Fibroblast of mammary gland (primary cell): ENCODE measurements at places on chromosomes 16 and 17.

- DNase-seq: peak; percentile 96
Observed at GRCh38 chr17:70405492-70406220, 236.3 kb downstream of the KCNJ2 start.

DNA sequence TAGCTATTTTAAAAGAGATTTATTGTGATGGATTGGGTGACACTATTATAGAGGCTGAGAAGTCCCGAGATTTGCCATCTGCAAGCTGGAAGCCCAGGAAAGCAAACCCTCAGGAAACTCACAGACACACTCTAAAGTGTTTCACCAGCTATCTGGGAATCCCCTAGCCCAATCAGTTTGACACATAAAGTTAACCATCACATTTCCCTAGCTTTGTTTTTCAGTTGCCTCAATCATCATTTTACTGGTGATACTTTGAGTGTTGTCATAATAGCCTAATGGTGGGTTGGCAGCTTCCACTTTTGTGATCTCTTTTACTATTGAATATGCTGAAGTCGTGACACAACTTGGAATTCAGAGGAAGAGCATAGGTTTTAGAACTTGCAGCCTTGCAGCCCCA is 1.8 kb downstream of the SGF29 start:
- DNase-seq: no peak

GRCh38 chr16:66131895-66132294 is 234.6 kb upstream of the CDH5 start:
- peak; percentile 62 for DNase-seq

GRCh38 chr16:78478267-78478861 is 378.9 kb downstream of the WWOX start:
- DNase-seq: peak; percentile 0

DNA sequence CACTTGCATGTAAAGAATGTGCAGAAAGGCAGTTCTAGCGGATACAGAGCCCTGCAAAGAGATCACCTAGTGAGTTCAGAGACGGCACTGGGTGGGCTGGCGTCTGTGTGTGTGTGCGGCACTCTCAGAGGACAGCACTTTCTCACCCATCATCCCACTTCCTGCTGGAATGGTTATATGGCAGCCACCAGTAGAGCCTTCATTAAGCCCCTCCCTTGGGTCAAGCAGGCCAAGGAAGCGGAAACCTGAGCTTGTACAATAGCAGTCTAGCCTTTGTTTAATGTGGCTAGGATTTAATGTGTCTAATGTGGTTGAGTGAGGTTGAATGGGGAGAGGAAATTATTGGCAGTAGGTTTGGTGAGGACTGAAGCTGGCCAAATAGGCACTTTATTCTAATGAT is 88.3 kb upstream of the ELAC2 start:
- DNase-seq: no peak

DNA sequence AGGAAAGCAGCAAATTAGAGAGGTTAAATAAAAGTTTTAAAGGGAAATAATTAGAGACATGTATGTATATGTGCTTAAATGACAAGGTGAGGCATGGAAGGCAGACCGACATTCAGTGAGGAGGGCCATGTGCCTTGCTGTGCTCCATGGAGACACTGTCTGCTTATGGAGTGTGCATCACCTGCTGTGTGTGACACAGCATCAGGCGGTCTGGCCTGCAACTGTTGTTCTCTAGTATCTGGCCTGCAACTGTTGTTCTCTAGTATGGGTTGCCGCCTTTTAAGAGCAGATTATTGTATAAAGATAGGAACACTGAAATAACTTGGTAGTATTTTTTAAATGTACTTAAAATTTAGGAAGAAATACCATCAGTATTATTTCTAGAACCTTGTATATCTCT is 225.1 kb downstream of the LGALS9B start:
- no peak for DNase-seq

DNA sequence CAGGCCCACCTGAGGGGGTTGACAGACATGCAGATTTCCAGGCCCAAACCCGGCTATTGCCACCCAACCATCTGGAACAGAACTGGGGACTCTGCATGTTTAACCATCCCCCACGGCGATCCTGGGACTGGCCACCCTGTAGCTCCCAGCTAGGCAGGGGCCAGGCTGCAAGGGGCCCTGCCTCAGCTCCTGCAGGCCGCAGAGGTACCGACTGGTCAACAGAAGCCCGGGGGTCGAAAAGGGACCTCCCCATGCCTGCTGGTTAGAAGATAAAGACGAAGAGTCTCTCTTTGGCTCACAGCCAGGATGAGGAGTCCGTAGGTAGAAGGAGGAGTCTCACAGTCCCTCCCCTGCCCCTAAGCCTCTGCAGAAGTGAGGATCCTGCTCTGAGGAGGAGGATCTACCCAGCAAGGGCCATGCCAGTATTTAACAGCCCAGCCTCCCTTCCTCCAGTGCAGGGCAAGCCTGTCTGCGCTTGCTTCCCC is 223.4 kb upstream of the TNRC6C start:
- DNase-seq: no peak

- no peak for DNase-seq
Observed at GRCh38 chr16:14011001-14011400, 60.1 kb upstream of the MRTFB start.

GRCh38 chr17:19331134-19331533 is 31.4 kb downstream of the B9D1 start:
- DNase-seq: peak; percentile 85

DNA sequence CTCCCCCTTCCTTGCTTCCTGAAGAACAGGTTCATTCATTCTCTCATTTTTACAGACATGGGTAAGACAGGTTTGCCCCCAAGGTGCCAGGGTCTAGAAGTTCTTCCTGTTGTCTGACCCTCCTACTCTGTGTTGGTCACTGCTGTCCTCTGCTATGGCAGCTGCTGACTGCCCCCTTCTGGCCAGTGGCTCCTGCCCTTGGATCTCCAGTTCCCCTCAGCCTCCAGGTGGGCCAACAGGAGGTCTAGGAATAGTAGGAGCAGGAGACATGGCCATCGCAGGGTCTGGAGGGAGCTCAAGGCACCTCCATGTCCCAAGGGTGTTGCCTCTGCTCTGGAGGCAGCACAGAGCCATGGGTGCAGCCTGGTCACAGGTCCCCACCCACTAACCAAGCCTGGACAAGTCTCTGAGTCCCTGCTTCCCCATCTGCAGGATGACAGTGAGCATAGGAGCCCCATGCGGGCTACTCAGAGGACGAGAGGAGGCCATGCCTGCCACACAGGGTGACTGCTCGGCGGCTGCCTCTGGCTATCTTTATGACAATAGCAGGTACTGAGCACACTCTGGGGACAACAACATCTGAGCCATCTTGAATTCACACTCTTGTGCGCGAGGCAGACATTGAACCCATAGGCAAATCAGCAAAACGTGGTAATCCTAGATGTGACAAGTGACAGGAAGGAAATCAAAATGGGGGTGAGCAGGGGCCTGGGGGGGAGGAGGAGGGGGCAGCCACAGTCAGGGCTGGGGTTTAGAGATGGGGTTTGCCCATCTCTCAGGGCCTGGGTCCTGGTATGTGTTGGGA is 27.0 kb upstream of the NXPH3 start:
- DNase-seq: peak; percentile 51

- peak; percentile 40 for DNase-seq
Observed at GRCh38 chr16:10608687-10609401, 28.4 kb upstream of the EMP2 start.

DNA sequence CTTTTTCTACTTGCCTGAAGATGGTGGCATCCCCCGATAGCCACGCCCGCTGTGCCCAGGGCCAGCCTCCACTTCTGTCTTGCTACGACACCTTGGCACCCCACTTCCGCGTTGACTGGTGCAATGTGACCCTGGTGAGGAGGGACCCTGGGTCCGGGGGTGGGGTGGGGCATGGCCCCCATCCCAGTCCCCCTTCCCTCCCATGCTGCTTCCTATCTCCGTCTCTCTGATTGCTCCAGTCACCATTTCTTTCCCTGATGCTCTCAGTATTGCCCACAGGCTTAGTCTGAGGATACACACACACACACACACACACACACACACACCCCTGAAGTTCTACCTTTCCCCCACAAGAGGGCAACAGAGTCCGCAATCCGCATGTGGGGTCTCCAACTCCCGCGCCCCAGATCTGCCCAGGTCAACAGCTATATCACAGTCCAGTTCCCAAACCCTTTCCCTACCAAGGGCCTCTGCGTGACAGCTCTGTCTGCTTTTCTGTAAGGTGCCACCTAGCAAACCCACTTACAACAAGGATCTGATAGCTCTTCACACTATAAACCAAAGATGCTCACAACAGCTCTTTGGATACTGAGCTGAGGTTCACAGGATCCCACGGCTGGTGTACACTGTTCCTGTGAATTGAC is 3.4 kb downstream of the SGCA start:
- DNase-seq: peak; percentile 73

DNA sequence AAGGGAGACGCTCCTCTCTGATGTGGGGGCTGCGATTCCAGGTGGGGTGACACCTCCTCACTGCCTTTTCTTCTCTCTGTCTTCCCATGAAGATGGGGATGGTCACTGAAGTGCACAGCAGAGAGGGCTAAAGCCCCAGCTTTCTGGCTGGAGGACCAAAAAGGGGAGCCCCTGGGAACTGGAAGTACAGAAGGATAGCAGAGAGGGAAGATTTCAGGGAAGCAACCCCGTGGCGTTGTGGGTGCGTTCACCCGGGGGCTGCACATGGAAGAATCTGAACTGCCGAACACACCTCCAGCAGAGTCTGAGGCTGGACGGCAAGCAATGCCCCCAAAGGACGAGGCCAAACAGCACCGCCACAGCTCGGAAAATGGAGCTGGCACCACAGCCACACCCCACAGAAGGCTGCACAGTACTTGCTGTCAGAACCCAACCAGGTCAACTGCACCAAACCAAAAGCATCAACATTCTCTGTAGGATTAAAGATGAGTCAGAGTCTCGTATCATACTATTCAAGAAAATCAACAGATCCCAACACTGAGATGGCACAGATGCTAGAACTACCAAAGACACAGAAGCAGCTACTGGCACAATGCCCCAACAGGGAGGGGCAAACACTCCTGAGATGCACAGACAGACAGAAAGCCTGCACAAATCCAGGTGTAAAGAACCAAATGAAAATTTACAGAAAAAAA is 49.9 kb downstream of the MAP1LC3B start:
- DNase-seq: peak; percentile 46

DNA sequence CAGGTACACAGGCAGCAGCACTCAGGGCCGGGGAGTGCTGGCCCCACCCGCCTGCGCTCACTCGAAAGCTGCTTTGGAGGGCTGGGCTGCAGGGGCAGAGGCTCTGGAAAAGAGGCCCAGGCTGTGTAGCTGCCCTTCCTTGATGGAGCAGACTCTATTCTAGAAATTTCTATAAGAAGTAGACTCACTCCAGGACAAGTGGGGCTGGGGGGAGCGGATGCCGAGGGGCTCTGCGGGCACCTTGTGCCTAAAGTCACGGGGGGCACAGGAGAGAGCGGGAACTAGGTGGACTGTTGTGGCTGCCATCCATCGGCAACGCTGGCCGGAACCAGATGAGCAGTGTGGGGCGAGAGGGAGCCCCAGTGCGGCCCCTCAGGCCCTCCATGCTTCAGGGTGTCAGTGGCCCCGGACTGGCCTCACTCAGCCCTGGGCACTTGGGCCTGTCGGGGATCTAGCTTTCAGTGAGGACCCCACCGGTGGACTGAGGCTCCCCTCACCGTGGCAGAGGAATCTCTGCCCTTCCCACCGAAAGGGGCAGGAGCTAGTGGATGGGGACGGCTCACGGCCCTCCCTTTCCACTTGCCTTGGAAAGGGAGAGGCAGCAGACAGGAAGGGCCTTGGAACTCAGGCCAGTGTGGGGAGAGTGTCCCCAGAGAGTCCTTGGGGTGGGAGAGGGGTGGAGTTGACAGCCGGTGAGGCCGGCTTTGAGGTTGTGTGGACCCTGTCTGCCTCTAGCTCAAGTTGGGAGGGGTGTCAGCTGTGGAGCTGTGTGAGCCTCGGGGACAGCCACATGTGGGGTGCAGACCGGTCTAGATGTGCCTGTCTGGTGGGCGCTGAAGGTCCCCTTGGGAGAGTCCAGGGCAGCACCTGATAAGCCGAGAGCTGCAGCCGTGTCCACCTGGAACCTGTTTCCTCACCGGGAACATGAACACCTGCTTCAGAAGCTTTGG is 16.6 kb downstream of the ENDOV start:
- no peak for DNase-seq

- DNase-seq: peak; percentile 93
Observed at GRCh38 chr16:67841816-67842508, at the start of gene THAP11. THAP11 (plus strand) TSS chr16:67842320; CDS start chr16:67842555, 235 bp downstream.

DNA sequence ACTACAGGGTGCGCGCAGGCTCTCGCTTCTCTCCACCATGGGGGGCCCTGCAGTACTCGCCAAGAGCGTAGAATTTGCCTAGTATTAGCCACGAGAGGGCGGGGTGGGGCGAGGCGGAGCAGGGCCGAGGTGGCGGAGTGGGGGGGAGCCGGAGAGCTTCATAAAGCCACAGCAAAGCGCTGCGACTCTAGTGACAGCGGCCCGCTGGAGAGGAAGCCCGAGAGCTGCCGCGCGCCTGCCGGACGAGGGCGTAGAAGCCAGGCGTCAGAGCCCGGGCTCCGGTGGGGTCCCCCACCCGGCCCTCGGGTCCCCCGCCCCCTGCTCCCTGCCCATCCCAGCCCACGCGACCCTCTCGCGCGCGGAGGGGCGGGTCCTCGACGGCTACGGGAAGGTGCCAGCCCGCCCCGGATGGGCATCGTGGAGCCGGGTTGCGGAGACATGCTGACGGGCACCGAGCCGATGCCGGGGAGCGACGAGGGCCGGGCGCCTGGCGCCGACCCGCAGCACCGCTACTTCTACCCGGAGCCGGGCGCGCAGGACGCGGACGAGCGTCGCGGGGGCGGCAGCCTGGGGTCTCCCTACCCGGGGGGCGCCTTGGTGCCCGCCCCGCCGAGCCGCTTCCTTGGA is at the start of gene TBX21:
Gene TBX21, plus strand, starts transcription at position 190 of the 627 bp plus-strand sequence. Its CDS starts 219 bp downstream, at position 409.
- peak; percentile 58 for DNase-seq

DNA sequence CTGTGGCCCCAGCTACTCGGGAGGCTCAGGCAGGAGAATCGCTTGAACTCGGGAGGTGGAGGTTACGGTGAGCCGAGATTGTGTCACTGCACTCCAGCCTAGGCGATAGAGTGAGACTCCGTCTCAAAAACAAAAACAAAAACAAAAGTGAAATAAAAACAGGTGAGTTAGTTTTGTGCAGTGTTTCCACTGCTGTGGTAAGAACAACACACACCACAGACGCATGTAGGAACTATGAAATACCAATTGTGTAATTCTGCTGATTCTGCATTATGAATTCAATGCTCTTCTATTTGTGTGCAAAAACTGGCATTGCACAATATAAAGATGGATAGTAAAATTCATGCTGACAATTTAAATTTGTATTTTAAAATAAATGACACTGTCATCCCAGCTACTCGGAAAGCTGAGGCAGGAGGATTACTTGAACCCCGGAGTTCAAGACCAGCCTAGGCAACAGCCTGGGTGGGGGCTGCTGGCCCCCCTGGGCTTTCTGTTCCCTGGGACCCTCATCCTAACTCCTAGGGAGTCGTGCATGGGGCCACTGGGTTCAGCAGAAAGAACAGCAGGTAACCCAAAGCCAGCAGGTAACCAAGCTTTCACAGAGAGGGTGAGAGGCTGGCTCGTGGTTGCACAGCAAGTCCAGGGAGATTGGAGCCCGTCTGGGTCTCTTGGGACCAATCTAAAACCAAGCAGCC is 10.6 kb upstream of the RHBDF2 start:
- no peak for DNase-seq

GRCh38 chr17:45131616-45132319 is 547 bp downstream of the PLCD3 start:
- DNase-seq: no peak
